ENCODE measurements at places on chromosomes 13 and 19.

DNA sequence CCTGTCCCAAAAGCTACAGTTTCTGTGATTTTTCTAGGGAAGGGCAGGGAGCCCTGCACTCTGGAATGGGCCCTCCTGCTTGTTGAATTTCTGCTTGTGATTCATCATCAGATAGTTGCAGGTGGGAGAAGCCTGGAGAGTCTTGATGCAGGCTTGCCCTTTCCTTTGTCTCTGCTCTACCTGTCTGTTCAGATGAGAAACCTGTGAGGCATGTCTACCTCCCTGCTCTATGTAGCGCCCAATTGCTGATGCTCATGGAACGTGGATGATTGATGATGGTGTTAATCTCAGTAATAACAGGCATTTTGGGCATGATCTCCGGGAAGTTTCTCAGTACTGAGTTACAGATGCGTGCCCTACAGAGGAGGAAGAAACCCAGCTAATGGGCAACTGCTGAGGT lies 10.9 kb upstream of the CBY2 start:
- no peak for DNase-seq

DNA sequence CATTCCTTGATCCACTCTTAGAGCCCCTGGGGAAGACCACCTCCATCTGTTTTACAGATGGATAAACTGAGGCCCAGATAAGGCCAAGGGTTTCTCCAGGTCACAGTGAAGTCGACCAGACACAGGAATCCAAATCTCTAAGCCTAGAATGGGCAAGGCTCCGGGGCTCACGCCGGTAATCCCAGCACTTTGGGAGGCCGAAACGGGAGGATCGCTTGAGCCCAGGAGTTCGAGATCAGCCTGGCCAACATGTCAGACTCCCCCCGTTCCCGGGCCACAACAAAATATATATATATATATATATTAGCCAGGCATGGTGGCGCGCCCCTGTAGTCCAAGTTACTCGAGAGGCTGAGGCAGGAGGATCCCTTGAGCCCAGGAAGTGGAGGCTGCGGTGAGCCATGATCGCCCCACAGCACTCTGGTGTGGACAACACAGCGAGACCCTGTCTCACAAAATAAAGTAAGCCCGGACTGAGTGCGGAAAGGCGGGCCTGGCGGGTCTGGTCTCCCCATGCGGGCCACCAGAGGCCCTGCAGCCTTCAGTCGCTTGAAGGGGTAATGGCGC lies 615 bp upstream of the RPL13A start:
- no peak for DNase-seq

DNA sequence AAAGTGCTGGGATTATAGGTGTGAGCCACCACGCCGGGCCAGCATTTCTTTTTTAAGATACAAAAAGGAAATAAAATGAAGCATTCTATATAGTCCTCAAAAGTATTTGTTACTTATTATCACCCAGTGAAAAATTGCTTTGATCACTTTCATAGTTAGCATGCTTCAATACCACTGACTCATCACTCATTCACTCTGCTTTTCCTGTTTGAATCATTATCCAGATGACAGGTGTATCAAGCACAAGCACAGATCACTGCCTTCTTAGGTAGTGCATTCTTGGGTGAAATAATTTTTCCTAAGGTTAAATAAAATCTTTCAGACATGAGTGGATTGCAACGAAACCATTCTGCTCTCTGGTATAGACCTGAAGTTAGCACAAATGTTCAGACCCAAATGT lies 35.8 kb upstream of the SPART start:
- no peak for DNase-seq

DNA sequence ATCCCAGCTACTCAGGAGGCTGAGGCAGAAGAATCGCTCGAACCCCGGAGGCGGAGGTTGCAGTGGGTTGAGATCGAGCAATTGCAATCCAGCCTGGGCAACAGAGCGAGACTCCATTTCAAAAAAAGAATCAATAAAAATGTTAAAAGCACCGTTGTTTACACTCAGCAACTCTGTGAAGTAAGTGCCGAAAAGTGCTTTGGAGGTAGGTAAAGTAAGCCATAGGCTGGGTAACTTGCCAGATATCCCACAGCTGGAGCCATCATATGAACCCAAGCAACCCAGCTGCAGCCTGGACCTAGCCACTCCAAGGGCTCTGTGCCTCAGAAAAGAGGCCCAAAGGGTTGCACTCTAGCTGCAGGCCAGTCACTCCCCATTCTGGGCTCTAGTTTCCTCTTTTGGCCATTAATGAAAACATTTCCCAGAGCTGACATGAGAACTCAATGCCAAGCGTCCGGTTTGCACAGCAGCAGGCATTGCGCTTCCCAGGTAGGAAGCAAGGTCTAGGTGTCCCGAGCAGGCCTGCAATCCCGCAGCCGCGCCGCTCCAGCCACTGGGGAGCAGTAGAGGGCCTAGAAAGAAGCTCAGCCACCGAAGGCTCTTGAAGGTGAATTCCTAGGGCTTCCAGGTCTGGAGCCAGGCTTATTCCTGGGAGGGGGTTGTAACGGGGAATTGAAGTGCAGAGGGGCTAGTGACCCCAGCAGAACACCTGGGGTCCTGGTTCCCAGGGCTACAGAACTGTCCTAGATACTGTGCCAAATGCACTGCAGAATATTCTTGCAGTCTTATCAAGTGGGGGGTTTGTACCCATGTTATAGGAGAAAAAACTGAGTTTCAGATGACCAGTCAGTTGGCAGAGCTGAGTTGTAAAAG lies 4.1 kb upstream of the CD79A start:
- DNase-seq = peak; percentile 65

Data from activated CD4-positive, alpha-beta T cell treated with anti-CD3 and anti-CD28 coated beads, Interleukin-2, amount 50 U/mL, for 24 hours (primary cell).